Hematopoietic multipotent progenitor cell treated with erythropoietin and hydrocortisone succinate and interleukin-3 and kit ligand, for 8 days (in vitro differentiated cells): ENCODE measurements at places on chromosomes 11 and 22.
A peak's percentile ranks its signal among the peaks of the same experiment; 100 is the strongest.

- no peak for DNase-seq
Measured at GRCh38 chr11:112016088-112016764, 9.0 kb upstream of the DLAT start.

- DNase-seq, result no peak
Measured at GRCh38 chr11:64358536-64358906, 441 bp upstream of the RPS6KA4 start.

DNA sequence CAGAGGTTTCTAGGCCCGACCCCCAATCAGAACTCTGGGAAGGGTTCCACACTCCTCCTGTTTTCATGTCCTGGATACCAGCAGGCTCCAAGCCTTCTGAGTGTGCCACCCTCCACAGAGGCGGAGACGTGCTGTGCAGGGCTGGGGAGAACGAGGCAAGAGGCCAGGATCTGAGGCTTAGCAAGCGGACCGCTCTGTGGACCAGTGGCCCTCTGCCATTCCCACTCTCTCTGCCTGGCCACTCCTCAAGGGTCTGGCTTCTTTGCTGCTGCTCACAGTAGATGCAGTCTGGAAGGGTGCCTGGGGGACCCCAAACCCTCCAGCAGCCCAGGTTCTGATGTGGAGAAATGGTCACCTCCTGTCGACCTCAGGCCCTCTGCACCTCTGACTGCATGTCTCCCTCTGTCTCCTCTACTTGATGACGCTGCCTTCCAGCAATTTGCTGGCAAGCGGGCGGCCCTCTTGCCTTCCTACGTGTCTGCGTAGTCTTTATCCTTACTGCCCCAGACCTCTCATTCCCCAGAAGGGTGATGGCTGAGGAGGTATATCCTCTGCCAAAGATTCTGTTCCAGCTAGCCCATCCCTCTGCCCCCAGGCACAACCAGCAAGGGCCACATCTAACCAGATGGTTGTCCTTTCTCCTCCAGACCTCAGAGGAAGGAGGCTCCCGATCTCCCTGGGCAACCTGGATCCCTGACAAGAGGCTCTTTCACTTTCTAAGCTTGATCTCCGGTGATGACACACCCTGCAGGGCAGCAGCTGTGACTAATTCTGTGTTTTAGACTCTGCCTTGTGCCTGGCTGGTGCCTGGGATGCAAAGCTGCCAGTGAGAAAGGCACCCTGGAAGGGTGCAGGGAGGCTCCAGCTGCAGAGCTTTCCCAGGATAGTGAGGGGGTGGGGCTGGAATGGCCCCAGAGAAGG lies 87.3 kb downstream of the NAT10 start:
- DNase-seq, result no peak

DNA sequence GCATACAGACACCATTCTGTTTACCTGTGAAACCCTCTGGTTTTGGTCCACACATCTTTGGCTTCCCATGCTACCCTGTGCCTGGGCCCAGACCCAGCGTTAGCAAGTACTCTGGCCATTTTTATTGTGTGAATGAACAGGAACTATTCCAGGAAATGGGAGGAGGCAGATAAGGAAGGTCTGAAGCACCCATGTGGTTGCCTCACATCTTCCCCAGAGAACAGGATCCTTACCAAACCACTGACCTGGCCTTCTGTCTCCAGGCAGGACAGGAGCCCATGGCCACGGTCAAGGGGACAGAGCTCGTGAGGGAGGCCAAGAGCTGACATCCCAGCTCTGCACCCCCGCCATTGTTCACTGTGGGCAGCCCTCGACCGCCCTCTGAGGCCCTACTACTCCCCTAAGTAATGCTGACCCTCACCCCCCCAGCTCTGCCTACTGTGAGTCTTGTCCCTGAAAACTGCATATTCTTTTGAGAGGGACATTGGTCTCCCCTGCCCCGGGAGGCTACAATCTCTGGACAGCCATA lies 97.7 kb upstream of the TP53I11 start:
- peak; percentile 8 for DNase-seq

- no peak for DNase-seq
Measured at GRCh38 chr11:111455291-111456085, 56.7 kb downstream of the BTG4 start.

DNA sequence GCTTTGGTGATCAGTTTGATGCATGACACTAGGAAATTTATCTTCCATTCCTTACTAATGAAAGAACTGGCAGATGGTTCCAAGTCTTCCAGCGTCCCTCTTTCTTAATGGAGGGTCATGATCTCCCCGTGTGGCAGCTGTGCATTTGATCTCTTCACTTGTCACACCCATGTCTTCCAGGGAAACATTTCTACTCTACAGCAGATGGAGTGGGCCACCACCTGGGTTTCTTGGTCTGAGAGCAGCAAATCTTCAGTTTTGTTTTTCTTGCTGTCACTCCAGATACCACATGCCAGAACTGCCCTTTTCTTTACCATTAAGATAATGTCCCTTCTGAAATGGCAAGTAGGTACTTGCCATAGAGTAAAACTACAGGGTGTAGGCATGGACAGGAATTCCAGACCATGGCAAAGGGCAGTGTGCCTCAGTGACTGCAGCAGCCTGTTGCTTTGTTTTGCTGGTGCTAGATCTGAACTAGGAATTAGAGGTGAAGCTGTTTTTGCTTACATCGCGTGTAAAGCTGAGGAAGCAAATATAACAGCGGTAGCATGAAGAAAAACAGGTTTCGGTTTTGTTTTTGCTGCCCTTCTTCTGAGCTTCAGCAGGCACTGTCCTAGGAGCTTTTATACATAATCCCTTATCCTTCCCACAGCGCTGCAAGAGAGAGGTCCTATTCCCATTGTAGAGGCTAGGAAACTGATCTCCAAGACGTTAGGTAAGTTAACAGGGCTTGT lies 20.7 kb upstream of the C11orf96 start:
- no peak for DNase-seq

- no peak for DNase-seq
Measured at GRCh38 chr11:121964591-121964990, 151.4 kb downstream of the BLID start.

GRCh38 chr22:38446018-38446601 lies 8.9 kb downstream of the KCNJ4 start:
- no peak for DNase-seq

GRCh38 chr11:22431106-22431505 lies 92.9 kb downstream of the SLC17A6 start:
- no peak for DNase-seq

GRCh38 chr11:4551346-4551979 lies 6.5 kb downstream of the OR52M1 start:
- peak; percentile 21 for DNase-seq

GRCh38 chr11:119181677-119182412 lies 3.4 kb upstream of the NHERF4 start:
- DNase-seq, result no peak

- peak; percentile 94 for DNase-seq
Measured at GRCh38 chr11:3123761-3124733, 41.1 kb downstream of the OSBPL5 start.
